ENCODE measurements at places on chromosomes 11 and 22.
A peak's percentile ranks its signal among the peaks of the same experiment; 100 is the strongest.

DNA sequence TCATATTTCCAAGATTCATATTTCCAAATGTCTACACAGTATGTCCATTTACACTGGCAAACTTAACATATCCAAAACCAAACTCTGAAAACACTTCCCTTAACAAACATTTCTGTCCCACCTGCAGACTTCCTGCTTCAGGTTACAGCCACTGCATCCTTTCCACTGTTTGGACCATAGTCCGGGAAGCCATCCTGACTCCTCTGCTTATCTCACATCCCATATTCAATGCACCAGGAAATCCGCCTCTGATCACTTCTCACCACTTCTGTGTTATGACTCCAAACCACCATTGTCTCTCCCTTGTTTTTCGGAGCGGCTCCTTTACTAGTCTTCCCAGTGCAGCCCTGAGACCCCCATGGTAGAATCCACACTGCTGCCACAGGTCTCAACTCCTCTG is 30.1 kb downstream of the HIRA start:
- DNase-seq: no peak

GRCh38 chr11:2583605-2583958 is 116.2 kb downstream of the KCNQ1OT1 start:
- DNase-seq: no peak

- DNase-seq: no peak
Measured at GRCh38 chr11:33830903-33831648, 56.8 kb upstream of the FBXO3 start.

DNA sequence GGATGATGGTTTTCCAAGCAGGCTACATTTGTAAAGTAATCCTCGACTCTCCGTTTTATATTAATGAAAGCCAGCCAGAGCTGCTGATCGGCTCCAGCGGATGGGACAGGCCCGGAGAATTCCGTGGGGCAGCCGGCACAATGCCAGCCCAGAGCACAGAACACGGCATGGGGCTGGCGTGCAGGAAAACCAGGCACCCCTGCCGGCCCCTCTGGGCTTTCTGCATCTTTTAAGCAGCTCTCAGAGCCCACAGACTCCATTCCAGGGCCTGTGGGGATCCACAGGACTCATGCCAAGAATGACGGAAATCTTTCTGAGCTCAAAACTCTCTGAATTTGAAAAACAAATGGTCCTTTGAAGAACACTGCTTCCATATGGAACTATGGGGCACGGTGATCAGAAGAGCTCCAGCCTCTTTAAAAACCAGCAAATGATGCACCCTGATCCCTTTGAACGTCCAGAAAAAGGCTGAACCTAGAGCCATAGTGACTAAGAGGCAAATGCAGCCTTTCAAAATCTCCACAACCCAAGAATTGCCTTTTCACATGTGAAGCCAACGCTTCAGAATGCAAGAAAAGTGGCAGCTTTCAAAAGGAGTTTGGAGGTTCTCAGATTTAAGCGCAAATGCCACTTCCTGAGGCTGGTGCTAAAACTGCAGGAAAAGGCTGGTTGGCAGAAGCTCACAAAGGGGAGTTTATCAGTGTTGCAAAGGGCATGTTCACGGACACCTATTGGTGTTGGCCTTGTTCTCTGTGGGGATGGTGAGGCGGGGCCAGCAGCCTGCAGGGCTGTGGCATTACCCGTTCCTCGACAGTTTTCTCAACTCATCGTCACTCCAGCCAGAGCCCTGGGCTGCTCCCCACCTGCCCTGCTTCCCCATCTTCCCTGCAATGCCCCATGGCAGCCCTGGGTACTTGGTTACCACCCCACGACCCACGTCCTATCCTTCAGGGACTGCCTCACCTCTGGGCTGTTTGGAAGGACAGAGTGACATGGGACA is 212.5 kb downstream of the CTTN start:
- no peak for DNase-seq

GRCh38 chr11:65776196-65776595 is 4.6 kb downstream of the AP5B1 start:
- DNase-seq: no peak

- DNase-seq: no peak
Measured at GRCh38 chr11:44928144-44928543, 22.5 kb downstream of the TP53I11 start.

- peak; percentile 27 for DNase-seq
Measured at GRCh38 chr11:111422494-111423249, 43.6 kb upstream of the POU2AF1 start.

DNA sequence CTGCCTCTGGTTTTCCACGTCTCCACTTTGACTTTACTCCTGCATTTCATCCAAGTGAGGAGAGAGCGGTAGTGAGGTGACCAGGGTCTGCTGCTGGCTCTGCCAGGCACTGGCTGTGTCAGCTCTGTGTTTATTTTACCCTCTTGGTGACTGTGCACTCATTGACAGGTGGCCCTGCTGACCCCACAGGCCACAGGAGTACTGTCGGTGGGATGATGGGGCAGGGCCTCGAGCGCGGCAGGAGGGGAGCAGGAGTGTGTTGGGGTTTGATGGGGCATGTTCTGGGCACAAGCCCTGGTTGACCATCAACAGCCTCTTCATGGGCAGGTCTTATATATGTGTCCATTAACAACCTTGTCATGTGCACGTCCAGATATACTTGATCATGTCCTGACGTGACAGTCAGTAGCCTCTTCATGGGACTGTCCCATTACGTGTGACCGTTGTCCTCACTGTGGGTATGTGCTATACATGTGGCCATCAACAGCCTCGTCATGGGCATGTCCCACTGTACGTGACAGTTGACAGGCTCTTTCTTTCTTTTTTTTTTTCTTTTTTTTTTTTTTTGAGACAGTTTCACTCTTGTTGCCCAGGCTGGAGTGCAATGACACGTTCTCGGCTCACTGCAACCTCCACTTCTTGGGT is 31.4 kb upstream of the ACR start:
- no peak for DNase-seq
